H9 (cell line): ENCODE measurements at places on chromosomes 16 and 17. TPM values are rescaled to one million over a fixed set of nuclear protein-coding genes. Genes with fewer than 3 reads are reported as not detected.

Gene SLC13A2
- total RNA-seq, result not detected in 2 replicates

Gene SPATA32
- total RNA-seq, result 0.42 and 0.81 TPM in 2 replicates

Gene TEKT1
- not detected in 2 replicates for total RNA-seq

Gene SPAG5
- total RNA-seq, result 114 and 122 TPM in 2 replicates

Gene NSF
- 36.4 TPM in 2 replicates for total RNA-seq
